HFFc6 (cell line): ENCODE measurements at places on chromosomes 1 and 21. TPM values are rescaled to one million over a fixed set of nuclear protein-coding genes. Genes with fewer than 3 reads are reported as not detected.

- DNase-seq = no peak
Observed at GRCh38 chr1:245272676-245273075, 117.9 kb downstream of the KIF26B start.

DNA sequence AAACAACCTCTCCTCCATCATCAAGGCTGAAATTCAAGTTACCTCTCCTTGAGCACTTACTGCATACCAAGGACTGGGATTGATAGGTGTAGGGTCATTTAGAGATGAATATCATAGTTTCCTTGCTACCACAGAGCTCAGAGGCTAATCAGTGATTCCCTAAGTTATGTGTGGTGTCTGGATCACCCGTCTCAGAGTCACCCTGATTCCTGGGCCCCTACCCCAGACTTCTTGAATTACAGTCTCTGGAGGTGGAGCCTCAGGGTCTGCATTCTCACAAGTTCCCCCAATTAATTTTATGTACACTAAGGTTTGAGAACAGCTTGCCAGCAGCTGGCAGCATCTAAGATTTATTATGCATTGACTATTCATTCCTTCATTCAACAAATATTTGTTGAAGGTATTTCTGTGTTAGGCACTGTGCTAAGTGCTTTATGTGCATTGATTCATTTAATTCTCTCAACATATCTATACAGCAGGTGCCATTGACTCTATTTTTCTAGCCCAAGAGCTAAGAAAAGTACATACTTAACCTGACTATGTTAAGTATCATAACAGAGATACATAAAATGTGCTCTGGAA, 182.9 kb upstream of the FGGY start:
- no peak for DNase-seq

GRCh38 chr21:31577271-31577670, 82.2 kb upstream of the SOD1 start:
- no peak for DNase-seq

DNA sequence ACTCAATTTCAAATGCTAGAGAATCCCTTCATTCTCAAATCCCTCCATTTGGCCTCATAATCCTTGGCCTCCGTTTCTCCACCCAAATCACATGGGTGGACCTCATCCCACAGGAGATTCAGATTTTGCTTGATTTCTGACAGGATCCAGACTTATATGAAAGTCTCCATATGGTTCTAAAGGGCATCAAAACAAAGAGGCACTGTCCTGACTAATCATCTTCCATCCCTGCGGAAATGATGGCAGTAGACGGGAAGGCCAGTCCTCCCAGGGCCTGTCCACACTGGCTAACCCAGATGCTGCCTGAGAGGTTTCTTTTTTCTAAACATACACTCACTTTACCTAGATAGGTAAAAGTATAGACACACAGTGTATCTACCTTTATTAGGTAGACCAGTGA, 18.8 kb downstream of the ORC1 start:
- no peak for DNase-seq

DNA sequence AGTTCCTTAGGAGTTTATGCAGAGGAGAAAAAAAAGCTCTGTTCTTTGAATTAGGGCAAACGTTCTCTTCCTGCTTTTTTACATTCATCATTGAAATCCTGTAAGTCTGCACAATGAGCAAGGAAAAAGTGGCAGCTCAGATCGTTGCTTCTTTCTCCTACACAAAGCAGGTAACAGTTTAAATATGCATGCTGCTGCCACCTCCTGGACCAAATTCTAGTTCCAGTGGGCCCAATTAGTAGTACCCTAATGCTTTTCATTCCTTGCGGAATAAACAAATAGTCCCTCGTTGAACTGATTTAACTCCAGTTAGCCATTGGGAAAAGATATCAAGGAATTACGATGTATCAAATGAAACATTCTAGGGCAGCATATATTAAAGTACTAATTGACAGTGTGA, 20.1 kb downstream of the YTHDF2 start:
- no peak for DNase-seq

GRCh38 chr1:31987135-31987619, 26.5 kb upstream of the KHDRBS1 start:
- no peak for DNase-seq

DNA sequence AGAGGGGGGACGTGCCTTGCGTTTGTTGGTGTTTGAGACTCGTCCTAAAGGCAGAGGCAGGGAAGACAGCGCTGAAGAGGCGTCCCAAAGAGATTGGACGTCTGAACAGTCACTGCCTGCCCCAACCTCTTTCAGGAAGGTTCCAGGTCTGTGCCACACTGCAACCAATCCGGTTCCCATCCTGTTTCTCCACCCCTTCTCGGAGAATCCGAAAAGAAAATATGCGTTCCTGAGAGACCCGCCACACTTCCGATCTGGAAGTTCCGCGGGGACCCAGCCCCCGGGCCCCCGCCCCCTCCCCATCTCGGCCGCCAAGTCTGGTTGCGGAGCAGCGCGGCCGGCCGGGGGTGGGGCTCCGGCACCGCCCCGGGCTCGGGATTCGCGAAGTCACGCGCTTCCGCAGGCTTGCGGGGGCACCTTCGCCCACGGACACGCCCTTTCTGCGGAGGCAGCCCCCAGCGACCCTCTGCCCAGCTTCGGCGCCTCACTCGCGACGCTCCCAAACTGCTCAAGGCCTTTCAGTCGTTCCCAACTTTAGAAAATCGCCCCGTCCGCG, 124.5 kb upstream of the DPYD start:
- DNase-seq = peak; percentile 29

- peak; percentile 10 for DNase-seq
Observed at GRCh38 chr1:225911191-225912130, 12.6 kb downstream of the PYCR2 start.

DNA sequence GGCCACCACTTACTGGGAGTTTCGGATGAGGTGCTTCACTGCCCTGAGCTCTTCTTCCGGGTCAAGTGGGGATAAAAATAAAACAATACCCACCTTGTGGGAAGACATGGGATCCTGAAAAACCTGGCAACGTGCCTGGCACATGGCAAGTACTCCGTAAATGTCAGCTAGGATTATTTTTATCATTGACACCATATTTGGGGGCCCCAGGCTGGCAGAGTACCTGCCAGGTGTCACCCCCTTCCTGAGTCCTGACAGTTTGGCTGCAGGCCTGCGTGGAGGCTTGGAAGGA, 9.2 kb upstream of the EPHA2 start:
- no peak for DNase-seq

GRCh38 chr1:209456878-209457277, 126.6 kb upstream of the CAMK1G start:
- no peak for DNase-seq

DNA sequence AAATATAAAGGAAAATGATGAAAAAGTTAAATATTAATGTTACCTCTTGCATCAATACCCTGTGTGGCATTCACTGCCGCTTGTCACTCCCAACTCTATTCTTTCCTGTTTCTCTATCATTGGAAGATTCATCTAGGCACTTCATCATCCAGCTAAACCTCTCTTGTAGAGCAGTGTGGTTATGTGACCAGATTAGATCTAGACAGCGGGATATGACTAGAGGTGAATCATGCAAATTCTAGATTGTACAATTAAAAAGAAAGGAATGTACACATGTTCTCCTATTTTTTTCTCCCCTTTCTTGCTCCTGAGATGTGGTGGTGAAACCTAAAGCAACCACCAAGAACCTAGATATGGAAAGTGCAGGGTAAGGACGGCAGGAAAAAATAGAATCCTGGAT, 174.1 kb downstream of the LBR start:
- peak; percentile 86 for DNase-seq

- no peak for DNase-seq
Observed at GRCh38 chr1:175539986-175540385, 203.4 kb downstream of the TNR start.

- DNase-seq = no peak
Observed at GRCh38 chr1:55585402-55585792, 370.2 kb upstream of the USP24 start.

- no peak for DNase-seq
Observed at GRCh38 chr1:31897526-31898100, 40.6 kb downstream of the PTP4A2 start.

Gene PPIAL4G
- not detected in 3 replicates for total RNA-seq

Gene VHLL
- not detected in 2 replicates for total RNA-seq

Gene LCE1F
- not detected in 2 replicates for total RNA-seq
